Posterior cingulate gyrus (tissue), 11 donors: ENCODE measurements at places on chromosomes 1 and 21.

DNA sequence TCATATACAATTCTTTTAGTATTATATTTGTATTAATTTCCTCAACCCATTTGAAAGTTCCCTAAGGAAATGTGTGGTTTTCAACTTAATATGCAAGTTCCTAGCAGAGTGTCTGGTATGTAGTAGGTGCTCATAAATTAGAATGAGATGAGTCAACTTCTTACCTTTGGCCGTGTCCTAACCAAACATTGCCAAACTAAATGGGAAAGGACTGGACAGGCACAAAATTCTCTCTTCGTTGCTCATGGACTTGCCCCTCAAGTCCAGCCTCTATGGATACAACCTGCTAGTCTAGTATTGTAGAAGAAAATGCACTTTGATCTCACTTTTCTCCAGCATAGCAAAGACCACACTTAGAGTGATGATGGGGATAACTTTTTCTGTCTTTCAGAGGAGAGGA, 11.6 kb upstream of the MRPS14 start:
- DNase-seq: no peak

DNA sequence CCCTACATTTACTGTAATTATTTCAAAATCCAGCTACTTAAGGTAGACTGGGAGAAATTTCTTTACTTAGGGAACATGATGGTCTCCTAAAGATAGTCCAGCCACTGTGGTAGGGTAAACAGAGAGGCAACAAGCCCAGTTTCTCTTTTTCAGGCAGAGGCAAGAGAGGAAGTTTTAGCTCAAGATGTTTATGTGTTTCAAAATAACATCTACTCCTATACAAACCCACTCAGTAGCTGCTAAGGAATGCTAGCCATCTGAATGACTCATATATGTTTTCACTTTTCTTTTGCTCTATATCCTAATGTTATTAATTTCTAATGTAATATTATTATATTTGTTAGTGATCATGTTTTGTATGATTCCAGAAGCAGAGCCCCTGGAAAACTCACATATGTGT, 856.6 kb downstream of the PLA2G4A start:
- DNase-seq: no peak

DNA sequence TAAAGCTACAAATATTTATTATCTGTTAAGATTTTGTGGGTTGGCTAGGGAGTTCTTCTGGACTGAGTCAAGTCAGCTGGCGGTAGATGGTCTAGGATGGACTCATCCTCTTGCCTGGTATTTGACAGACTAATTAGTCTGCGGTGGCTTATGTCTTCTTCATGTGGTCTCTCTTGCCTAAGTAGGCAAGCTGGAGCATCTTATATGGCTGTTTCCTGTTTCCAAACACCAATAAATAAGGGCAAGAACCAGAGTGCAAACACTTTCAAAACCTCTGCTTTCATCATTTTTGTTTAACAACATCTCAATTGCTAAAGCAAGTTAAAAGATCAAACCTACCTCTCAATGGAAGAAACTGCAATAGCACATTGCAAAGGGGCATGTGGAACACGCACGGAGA, 484.8 kb downstream of the PTPRC start:
- no peak for DNase-seq

GRCh38 chr1:114099268-114099667, 54.4 kb downstream of the SYT6 start:
- DNase-seq: no peak

DNA sequence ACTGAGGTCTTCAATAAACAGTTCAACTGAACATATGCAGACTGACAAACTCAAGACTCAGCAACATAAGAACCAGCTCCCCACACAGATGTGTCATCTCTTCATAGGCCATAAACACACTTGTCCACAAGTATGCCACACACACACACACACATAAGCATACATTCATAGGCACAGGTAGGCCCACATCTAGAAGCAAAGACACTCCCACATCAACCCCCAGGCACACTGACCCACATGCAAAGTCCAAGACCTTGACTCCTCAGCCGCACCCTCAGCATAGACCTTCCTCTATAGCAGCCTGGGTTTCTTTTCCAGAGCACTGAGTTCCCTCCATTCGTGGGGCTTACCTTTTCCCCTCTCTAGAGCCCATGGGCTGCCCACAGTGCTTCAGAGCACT, 1.4 kb downstream of the LAD1 start:
- no peak for DNase-seq
